NCI-H187 treated with DMSO at 0.1 percent for 48 hours (cell line): ENCODE measurements at places on chromosomes 7 and 10.

DNA sequence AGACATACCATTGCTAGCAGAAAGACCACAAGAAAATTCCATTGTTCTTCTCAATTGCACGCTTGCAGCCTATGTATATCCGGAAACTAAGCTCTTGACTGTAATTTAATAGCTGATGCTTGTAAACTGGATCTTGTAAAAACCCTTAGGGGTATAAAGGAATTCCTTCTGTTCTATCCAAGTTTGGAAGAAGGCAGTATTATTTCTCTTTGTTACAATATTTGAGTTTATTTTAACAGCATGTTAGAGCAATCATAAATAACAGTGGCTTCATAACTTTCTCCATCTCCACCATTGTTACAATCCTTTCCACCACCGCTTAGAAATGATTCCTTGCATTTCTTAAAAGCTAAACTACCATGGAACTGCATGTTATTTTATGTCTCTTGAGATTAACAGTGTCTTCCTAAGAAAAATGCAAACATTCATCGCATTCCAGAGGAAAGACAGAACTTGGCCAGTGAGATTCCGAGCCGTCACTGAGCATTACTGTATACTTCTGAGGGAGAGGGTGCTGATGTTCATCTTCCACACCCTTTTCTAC is 92.5 kb downstream of the TRIL start:
- no peak for DNase-seq

DNA sequence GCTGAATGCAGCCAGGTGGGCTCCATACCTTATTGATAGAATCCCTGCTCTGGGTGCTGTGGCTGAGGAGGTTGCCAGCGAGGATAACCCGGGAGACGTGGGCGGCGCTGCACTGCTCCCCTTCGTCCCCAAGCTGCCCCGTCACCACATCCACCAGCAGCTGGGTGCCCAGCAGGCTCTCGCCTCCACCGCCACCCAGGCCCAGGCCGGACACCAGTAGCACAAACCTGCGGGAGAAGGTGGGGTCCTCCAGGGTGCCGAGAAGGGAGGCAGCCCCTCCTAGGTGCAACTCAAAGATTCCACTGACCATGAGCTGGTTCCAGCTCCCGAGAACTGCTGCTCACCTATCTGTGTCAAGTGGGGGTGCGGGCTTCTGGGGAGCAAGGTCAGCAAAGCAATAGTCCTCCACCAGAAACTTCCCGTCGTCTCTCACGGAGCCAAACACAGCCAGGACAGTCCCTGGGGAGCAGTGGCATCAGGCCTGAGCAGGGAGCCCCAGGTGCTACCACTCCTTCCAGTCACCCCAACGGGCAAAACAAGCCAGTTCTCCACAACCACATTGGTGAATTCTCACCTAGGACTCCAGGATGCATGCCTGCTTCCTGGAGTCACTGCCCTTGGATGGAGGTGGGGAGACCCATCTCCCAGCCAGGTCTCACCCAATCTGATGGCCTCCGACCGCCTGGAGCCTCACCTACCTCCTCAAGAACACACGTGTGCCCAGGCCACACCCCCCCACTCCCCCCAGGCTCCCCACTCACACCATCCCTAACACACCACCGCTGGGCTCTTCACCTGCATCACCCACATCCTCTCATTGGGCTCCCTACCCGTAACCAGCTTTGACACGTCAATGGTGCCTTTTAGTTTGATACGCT is 6.3 kb downstream of the POLD2 start:
- DNase-seq: no peak

DNA sequence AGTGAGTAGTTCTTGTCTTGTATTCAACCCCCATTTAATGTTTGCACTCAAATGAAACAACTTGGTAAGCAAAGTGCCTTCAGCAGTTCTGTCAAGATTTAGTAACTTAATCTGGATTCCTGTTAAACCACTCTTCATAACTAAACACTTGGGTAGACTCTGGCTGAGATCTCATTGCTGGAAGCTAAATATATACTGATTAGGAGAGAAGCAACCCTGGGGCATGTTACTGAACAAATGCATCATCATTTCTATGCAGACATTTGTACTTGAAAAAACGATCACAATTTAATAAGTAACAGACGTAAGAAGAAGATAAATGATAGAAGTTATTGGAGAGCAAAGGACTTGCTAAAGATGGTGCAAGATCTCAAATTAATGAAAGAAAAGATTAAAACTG is 308.4 kb upstream of the POM121L12 start:
- no peak for DNase-seq

- no peak for DNase-seq
These were observed 132.4 kb downstream of the CDK14 start for GRCh38 chr7:90728568-90728967.

DNA sequence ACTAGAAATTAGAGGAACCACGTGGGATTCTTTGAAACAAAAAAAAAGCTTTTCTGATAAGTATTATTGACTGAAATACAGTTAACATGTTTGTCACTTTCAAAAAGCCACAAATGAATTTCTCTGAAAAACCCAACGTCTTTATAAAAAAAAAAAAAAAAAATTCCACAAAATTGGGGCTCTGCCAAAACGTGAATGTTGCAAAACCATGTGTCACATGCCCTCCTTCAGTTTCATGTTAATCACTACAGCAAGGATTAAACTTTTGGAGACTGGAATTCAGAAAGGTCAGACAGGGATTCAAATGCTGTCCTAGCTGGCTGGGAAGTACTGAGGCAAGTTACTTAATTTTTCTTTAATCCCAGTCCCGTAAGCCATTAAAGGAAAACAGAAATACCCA is 278.0 kb upstream of the KLF14 start:
- no peak for DNase-seq

GRCh38 chr10:84473136-84473535 is 144.7 kb downstream of the CCSER2 start:
- DNase-seq: no peak

DNA sequence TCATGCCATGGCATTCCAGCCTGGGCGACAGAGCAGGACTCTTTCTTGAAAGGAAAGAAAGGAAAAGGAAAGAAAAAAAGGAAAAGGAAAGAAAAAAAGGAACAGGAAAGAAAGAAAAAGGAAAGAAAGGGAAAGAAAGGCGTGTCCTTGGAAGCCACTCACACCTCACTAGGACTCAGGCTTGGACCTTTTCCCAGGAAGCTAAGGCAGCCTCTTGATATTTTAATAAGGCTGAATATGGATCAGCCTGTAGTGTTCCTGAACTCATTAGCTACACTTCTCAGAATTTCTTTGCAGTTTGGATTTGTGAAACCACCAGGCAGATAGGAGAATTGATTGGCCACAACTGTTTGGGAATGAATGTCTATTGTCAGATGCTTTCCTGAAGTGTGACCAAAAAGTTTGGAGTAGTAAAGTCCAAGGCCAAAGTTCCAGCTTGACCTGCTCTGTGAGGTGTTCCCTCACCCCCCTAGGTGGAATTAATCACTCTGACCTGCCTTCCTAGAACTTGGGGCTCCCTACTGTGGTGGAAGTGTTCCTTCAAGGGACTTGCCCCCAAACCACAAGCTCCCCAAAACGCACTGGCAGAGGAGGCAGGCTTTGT is 7.1 kb upstream of the MALSU1 start:
- DNase-seq: no peak

- no peak for DNase-seq
These were observed 109.4 kb upstream of the ADAM12 start for GRCh38 chr10:126497672-126498071.

DNA sequence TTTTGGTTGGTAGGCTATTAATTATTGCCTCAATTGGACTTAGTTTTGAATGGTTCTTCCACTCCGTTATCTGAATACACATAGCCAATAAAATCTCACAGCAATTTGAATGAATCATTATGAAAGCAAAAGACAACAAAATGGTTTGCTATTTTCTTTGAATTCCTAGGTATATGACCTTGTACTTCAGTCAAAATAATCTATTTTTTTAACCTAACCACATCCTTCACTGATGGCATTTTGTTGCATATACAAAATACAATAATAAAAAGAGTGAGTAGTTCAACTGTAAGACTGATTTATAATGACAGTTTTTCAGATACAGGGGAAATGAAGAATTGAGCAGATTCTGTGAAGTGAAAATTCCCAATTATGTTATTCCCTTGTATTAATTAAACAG is 433.1 kb downstream of the HTR7 start:
- no peak for DNase-seq

DNA sequence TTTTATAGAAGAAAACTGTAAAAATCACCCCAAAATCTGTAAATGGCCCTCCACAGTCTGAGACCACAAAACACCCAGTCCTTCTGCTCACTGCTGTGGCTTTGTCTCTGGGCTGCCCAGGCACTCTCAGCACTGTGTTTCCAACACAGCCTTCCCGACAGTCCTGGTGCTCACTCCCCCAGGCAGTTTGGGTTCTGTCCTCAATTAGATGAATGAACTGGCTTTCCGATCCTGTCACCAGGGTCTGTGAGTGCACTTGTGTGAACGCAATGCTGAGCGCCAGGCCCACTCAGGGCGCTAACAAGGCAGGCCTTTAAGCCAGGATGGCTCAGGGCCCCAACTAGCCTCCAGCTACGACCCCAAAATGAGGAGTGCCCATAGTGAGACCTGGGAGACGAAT is 3.3 kb downstream of the MAD1L1 start:
- DNase-seq: no peak

DNA sequence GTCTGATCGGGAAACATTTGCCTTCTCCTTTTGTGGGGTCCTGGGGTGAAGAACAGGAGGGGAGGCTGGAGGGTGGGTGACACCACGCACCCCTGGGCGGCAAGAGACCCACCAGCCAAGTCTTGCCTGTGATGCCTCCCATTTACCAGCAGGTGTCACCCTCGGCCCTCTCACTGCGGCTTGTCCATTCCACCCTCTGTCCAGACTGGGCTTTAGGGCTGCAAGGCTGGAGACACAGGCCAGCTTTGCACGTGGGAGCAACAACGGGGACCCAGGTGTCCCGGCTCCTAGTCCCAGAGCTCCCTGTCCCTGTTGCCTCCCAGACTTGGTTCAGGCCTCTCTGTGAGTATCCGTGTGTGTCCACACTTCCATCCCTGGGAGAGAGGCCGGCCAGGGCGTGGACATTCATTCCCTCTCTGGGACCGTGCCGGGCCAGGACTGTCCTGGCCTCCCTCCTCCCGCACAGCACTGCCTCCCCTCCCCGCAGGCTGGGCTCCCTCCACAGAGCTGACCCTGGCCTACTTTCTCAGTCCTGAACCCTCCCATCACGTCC is 36.2 kb upstream of the GTF2IRD1 start:
- DNase-seq: no peak

- no peak for DNase-seq
These were observed 18.8 kb upstream of the MINDY3 start for GRCh38 chr10:15879058-15879457.

GRCh38 chr10:53898532-53898931 is 902.5 kb downstream of the PCDH15 start:
- DNase-seq: no peak

GRCh38 chr10:127853868-127854768 is 38.6 kb downstream of the CLRN3 start:
- DNase-seq: no peak

DNA sequence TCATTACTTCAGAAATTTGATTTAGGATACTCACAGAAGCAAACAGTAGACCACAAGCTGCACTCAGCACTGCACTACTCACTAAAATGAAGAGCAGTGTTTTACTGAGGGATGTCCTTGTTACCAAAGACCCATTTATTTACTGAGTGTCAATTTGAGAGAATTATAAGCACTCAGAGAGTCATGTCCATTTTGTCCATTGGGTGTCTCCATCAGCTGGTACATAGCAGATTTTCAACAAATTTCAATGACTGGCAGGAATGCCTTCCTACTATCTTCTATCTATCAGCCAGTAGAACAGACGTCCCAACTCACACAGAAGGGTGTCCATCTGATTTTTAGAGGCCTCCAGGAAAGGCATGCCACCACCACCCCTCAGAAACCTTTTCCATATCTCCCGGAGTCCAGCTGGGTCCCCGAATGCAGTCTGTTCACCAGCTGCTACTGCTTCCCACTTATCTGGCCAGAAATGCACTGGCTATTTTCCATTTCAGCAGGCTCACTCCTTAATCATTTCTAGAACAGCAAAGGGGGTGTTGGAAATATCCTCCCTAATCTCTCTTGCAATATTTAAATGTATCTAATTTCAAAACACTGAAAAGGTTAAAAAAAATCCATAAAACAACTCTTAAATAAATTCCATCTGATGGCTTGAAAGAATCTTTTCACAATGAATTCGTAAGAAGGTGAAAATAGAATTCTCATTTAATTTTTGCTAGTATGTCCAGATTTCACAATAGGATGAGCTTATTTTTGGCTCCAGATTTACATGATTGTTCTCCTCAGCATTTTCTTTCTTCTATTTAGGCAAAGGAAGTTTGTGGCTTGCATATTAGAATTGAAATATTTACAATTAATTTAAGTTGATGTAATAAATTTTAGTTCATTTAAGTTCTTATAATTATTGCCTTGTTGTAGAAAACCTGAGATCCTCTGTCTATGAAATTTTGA is 1164.0 kb upstream of the CELF2 start:
- no peak for DNase-seq

DNA sequence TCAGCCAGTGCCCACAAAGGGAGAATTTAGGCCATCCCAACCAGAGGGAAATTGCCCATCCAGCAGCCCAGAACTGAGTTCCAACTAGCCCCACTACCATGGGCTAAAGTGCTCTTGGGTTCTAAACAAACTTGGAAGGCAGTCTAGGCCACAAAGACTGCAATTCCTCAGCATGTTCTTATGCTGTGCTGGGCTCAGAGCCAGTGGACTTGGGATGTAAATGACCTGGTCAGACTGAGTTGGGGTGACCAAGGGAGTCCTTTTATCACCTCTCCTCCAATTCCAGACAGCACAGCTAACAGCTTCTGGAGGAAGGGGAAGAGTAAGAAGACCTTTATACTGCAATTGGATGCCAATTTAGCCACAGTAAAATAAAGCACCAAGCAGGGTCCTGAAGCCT is 607.2 kb upstream of the KCND2 start:
- DNase-seq: no peak

DNA sequence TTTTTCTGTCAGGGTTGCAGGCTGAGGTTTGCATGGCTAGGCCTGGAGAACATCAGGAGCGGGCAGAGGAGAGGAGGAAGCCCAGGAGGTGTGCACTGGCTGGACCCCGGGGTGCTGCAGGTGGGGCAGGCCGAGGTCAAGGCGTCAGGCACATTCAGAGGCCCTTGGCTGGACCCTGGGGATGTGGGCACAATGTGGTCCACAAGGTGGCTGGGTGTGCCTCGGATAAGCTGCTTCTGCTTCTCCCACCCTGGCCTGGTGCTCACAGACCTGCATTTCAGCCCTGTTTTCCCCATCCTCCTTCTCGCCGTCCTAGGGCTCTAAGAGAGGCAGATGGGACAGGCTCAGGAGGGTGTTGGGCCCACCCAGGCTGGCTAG is 108.2 kb downstream of the ADCY1 start:
- DNase-seq: no peak

GRCh38 chr10:91424016-91424415 is 13.9 kb downstream of the HECTD2 start:
- DNase-seq: no peak
